Left renal pelvis (tissue), 4 donors: ENCODE measurements at places on chromosomes 1 and 21. TPM values are rescaled to one million over a fixed set of nuclear protein-coding genes. Genes with fewer than 3 reads are reported as not detected.

Gene PTPRU
- 19.1 TPM for polyA plus RNA-seq

Gene TLR5
- polyA plus RNA-seq: 6.6 TPM

Gene GREM2
- polyA plus RNA-seq: 1.7 TPM

Gene MAN1C1
- 17.5 TPM for polyA plus RNA-seq

Gene RAB25
- polyA plus RNA-seq: 45.9 TPM

Gene RPS27
- polyA plus RNA-seq: 3,068 TPM

Gene DYRK3
- polyA plus RNA-seq: 8.1 TPM

Gene GLUL
- 306 TPM for polyA plus RNA-seq

Gene SERPINC1
- polyA plus RNA-seq: 0.44 TPM

Gene ATP5IF1
- polyA plus RNA-seq: 128 TPM

Gene SPSB1
- polyA plus RNA-seq: 11.9 TPM

Gene IFT25
- 40.4 TPM for polyA plus RNA-seq

DNA sequence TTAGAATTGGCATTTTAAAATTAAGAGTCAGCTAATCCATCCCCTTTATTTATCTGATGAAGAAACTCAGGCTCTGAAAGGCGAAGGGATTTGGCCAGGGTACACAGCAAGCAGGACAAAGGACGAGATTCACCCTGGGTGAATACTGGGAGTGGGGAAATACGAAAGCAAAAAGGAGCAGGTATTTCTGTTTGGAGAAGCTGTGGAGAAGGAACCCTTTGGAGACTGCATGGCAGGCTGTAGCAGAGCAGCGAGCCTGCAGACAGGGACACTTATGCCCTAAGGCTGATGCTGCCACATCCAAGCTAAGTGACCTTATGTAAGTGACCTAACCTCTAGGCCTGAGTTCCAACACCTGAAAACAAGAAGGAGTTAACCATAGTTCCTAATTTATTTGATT lies 207.2 kb upstream of the C1orf87 start:
- no peak for DNase-seq

GRCh38 chr1:36354486-36354885 lies 31.0 kb upstream of the EVA1B start:
- no peak for DNase-seq

DNA sequence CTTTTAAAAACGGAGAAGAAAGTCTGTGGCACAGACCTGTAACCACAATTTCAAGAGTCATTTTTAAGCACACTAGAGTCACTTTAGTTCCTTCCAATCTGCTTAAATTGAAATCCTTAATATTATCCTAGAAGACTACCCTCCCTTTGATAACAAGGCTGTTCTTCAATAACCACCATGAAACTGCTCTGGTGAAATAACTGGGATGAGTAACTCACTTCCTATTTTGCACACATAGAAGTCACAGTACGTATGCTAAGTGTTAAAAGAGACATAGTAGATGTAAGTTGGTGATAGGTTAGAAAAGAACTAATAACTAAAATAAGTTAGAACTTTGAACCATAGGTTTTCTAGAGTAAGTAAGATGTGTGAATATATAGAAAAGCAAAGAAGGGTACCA lies 107.8 kb downstream of the NME7 start:
- no peak for DNase-seq

- DNase-seq: no peak
Measured at GRCh38 chr1:214566158-214567104, 15.0 kb upstream of the PTPN14 start.

DNA sequence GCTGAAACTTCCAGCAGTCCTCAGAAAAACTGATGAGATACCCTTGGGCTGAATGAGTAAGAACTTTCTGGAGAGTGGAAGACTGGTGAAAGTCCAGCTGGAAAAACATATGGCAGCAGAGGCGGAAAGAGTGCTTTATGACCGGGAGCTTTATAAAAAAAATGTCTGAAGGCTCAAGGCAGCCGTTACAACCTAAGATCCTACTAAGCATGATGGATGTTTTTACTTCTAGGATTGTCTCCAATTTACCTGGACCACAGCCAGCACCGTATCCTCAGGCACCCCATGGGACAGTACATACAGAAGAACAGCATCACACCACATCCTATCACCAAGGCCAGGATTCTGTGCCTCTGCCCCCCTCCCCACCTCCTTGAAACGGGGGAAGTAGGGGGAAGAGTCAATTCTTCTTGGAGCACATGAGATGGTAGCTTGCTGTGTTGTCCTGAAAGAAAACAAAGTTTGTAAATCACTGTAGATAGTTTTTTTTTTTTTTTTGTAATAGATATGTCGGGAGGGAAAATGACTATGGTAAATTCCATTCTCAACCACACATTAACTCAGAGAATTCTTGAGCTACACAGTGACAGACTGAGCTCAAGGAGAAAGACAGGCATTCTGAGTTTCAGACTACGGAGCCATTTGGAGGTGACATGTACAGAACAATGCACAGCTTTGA lies 11.8 kb upstream of the IRF2BP2 start:
- no peak for DNase-seq

DNA sequence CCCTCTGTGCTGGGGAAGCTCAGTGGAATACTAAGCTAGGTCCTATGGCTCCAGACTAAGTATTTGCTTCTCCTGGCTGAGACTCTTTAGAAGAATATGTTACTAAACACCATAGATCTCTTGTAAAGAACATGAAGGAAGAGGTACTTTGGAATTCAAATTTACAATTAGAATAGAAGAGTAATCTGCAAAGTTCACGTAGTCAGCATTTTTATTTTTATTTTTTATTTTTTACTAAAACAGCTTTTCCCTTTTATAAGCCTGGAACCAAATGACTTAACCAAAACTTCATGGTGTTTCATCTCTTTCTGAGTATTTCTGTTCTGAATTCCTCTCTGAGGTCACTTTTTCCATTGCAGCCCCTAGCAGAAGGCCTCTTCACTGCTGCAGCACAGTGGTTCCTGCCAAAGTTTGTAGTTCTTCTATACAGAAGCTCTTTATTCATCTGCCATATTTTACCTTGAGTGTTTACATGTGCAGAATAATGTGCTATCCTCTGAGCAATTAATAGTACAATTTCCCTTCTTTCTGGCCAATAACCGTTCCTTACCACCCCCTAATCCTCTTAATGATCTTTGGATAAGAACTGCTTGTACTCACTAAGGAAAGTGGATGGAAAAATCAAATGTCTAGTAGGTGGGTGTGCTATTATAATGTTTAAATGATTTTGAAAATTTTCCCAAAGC lies 27.2 kb downstream of the TSEN15 start:
- no peak for DNase-seq

GRCh38 chr1:1906185-1907097 lies 8.6 kb upstream of the CALML6 start:
- no peak for DNase-seq

DNA sequence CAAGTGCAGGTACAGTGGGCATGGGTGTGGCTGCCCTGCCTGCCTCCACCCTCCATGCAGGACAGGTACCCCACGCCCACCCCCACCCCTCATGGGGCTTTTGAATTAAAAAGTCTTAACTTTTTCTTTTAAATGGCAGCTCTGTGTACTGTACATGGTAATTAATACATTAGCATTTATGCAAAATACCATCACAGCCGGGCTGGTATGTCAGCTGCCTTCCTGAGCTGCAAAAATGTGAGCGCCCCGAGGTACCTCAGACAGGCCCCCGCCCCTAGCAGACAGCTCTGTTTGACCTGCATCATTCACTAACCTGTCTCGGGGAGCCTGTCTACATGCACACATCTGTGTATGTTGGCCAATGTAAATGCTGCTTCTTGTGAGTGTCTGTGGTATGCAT lies 42.2 kb upstream of the POU3F1 start:
- DNase-seq: no peak

DNA sequence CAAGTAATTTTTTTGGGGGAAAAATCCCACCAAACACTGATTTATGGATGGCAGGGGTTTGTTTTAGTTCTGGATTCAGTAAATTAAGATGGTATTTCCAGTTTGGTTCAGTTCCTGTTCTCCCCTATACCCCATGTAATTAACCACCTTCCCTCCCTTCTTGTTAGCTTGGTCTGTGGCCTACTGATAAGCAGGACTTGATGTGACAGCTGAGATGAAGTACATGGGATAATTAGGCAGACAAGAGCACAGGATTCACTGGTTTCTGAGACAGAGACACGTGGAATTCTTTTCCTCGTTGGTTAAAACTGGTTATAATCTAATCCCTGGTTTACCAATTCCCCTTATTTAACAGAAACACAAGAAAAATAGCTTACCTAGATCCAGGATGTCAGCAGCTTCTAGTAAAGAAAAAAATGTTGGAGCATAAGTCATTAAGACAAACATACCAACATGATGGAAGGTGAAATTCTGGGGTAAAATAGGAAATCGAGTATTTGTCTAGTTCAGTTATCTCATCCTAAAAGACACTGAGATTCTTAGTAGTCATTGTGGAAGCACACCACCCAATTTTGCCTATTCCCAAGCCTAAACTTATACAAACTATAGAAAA lies 81.5 kb downstream of the SCMH1 start:
- no peak for DNase-seq

DNA sequence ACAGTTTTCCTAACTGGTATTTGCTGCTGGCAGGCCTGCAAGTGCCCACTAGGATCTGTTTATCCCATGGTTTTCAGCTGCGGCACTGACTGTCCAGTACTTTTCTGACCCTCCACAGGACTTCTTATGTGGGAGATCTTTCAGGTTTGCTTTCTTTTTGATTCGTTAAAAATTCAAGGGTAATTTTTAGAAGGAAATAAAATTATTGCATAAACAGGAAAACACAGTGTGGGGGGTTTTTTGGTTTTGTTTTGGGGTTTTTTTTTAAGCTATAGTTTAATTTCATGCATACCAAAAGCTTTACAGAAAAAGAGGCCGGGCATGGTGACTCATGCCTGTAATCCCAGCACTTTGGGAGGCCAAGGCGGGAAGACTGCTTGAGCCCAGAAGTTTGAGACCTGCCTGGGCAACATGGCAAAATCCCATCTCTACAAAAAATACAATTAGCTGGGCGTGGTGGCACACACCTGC lies 3.6 kb downstream of the NIBAN1 start:
- no peak for DNase-seq

GRCh38 chr21:46347203-46347550 lies 23.2 kb downstream of the PCNT start:
- DNase-seq: no peak

DNA sequence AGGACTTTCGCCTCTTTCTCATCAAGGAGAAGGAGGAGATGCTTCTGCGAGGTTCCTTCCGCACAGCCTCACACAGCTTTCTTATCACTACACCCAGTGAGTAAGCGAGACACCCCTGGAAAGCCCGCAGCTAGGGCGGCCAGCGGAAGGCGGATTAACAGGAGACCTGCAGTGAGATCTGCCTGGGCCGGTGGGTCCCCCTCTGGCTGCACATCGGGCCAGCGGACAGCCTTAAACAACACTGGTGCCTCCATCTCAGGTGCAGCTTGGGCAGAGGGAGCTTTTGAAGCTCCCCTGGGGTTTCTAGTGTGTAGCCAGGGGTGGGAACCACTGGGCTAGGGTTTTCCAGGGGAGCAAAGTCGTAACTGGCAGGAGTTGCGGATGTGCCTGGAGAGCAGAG lies 17.5 kb upstream of the MTARC1 start:
- no peak for DNase-seq

GRCh38 chr1:204726478-204726877 lies 40.9 kb upstream of the LRRN2 start:
- no peak for DNase-seq

GRCh38 chr1:27967884-27968466 lies 8.2 kb downstream of the XKR8 start:
- no peak for DNase-seq

GRCh38 chr1:185819798-185820197 lies 85.6 kb downstream of the HMCN1 start:
- no peak for DNase-seq

- no peak for DNase-seq
Measured at GRCh38 chr21:44889625-44890337, 16.3 kb upstream of the PTTG1IP start.

DNA sequence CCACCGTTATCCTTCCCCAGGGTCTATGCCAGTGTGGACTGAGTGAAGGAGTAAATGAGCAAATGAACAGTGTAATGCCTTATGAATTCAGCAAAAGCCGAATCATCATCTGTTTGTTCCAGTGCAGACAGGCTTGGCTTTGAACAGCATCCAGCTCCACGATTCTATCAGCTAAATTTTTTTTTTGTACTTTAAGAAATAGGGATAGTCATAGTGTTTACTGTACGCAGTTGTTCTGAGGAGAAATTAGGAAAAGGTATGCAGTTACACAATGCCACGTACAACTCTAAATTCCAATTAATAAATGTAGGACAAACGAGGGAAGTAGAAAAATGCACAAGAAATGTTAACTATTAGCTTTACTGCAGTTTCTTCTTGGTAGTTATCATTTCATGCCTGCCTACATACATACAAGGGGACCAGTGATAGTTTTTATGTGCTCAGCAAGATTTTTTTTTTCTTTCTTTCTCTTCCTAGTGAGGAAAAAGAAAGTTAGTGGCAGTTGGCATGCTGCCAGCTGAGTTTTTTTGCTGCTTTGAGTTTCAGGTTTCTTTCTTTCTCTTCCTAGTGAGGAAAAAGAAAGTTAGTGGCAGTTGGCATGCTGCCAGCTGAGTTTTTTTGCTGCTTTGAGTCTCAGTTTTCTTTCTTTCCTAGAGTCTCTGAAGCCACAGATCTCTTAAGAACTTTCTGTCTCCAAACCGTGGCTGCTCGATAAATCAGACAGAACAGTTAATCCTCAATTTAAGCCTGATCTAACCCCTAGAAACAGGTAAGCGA lies at the start of gene IFI44L:
Gene IFI44L (plus strand): TSS at position 646 of the 777 bp plus-strand sequence. CDS start 7,468 bp downstream, outside the sequence.
- peak; percentile 54 for DNase-seq
